Activated CD8-positive, alpha-beta T cell treated with anti-CD3 and anti-CD28 coated beads, Interleukin-2, amount 10 ng/mL, durations not matched to agents 7 days and 5 days (primary cell): ENCODE measurements at places on chromosomes 13 and 19.

DNA sequence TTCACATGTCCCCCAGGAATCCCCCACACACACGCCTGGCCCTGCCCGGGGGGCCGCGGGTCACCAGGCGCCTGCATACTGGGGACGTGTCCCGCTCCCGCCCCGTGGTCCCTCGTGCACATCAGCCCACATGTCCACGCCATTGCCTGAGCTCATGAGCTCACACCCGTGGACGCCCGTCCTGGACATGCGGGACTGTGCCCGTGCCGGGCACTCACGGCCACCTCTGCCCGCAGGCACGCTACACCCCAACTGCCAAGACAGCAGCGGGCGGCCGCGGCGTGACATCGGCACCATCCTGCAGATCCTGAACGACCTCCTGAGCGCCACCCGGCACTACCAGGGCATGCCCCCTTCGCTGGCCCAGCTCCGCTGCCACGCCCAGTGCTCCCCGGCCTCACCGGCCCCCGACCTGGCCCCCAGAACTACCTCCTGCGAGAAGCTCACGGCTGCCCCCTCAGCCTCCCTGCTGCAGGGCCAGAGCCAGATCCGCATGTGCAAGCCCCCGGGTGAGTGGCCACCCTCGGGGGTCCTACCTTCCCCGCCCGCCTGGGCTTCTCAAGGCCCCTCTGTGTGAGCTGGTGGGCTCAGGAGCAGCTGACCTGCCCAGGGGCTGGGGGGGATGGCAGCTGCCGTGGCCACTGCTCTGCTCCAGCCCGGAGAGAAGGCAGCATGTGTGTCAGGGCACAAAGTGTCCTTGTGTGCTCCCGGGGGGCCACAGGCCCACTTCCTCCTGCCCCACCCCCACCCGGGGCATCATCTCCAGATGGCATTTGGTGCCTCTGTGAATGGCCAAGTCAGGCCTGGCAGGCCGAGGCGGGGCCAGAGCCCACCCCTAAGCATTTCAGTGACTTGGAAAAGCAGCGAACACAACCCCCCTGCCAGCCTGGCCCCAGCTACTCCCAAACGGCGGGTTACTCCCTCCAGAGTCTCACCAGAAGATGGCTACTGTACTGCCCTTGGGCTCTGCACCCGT lies 7.1 kb downstream of the MIDN start:
- no peak for DNase-seq

DNA sequence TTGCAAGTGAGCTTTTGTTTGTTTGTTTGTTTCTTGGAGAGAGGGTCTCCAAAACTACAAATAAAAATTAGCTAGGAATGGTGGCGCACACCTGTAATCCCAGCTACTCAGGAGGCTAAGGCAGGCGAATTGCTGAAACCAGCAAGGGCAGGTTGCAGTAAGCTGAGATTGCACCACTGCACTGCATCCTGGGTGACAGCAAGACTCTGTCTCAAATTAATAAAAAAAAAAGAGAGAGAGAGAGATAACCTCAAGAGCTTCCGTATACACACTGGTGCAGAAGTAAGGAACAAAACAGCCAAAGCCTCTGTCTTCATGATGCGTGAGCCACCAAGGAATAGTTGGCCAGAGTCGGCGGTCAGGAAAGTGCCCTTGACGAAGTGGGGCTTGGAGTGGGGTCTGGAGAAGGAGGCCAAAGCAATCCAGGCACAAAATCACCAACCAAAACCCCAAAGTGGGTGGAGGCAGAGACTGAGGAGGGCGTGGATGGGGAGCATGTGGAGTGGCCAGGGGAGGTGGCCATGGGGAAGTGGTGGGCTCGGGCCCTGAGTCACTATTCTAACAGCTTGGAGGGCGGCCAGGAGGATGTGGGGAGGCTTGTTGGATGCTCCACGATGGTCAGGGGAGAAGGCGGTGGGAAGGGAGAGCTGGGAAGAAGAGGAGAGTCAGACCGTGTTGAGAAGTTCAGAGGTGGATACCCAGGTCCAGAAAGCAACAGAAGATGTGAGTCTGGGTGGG lies 21.2 kb upstream of the TOMM40 start:
- no peak for DNase-seq

DNA sequence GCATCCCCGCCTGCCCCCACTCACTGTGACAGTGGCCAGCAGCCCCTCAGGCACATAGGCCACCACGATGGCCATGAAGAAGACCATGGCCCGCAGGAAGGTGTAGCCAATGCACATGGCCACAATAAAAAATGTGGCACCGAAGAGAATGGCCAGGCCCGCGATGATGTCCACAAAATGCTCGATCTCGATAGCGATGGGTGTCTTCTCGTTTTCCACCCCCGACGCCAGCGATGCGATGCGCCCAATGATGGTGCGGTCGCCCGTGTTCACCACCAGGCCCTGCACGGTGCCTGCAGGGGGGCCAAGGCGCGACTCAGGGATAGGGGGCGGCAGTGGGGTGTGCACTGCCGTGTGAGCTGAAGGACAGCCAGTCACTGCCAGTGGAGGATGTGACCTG lies 3.7 kb downstream of the ATP4A start:
- DNase-seq = no peak

- peak; percentile 18 for DNase-seq
Observed at GRCh38 chr13:99385940-99386339, 78.7 kb upstream of the GPR183 start.

DNA sequence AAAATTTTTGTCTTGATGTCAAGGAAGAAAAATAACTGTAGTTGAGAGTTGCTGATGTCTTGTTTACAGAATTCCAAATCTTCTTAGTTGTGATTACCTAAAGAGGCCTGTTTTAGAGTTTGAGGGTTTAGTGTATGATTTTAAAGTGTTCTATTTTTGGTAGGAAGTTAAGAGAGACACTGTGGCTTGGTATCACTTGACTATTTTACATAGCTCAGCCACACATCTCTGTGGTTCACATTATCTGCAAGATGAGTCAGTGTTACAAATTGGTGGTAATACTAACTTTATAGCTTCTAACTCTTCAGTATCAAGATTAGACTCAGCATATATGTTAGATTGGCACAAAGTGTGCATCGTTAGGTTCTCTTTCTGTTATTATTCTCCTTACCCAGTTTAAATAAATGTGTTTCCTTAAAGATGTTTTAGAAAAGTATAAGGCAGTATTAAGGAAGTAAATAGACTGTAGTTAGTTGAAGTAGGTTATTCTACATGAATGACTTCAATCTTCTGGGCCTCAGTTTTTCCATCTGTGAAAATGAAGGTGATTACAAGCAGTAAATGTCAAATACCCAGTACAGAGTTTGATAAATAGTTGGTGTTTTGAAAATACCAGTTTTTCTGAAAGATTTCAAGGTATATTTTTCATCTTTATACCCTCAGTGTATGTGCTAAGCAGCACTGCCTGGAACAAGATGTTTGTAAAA lies 33.4 kb downstream of the COG6 start:
- no peak for DNase-seq

- no peak for DNase-seq
Observed at GRCh38 chr13:101267656-101268055, 148.7 kb downstream of the NALCN start.

DNA sequence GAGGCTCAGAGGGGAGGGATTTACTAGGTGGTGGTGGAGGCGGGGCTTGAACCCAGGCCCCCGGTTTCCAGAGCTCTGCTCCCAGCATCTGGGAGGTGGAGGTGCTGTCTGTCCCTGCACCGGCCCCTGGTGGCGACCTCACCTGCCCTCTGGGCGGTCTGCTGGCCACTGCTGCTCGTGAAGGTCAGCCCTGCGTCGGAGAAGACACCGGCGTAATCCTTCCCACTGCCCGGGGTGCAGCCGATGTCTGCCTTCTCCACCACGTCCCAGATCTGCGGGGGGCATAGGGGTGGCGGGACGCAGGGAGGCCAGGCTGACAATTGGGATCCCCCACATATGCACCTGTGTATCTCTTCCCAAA lies 12.8 kb downstream of the C3 start:
- no peak for DNase-seq

DNA sequence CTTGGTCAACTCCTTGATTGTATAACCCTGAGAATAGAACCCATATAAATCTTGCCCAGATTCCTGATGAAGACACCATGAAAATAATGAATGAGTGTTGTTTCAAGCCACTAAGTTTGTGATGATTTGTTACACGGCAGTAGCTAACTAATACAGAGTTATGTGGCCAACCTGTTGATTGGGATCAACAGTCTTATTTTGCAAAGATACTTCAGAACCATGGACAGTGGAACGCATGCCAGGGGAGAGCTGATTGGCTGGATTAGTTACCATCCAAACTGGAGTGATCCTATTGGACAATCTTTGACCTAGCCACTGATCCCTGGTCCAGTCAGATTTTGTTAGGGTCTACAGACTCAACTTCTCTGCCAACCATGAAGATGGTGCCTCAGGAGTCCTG lies 26.6 kb downstream of the CD70 start:
- DNase-seq = peak; percentile 35

DNA sequence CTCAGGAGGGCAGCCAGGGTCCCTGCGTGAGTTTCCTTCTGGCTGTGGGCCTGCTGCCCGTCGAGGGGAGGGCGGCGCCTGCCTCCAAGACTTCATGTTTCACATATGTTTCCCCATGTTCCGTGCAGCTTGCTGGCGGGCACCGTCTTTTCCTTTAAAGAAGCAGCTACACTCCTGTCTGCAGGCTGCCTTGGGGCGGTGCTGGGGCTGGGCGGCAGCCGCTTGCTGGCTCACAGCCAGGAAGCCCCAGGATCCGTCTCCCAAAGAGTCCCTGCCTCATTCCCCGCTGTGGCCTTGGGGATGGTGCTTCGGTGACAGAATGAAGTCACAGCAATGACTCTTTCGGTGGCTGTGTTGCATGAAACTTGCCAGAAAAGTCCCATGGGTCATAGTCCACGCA lies 24.9 kb downstream of the PIAS4 start:
- no peak for DNase-seq

- DNase-seq = no peak
Observed at GRCh38 chr19:11705474-11705873, 33.3 kb downstream of the ZNF823 start.

DNA sequence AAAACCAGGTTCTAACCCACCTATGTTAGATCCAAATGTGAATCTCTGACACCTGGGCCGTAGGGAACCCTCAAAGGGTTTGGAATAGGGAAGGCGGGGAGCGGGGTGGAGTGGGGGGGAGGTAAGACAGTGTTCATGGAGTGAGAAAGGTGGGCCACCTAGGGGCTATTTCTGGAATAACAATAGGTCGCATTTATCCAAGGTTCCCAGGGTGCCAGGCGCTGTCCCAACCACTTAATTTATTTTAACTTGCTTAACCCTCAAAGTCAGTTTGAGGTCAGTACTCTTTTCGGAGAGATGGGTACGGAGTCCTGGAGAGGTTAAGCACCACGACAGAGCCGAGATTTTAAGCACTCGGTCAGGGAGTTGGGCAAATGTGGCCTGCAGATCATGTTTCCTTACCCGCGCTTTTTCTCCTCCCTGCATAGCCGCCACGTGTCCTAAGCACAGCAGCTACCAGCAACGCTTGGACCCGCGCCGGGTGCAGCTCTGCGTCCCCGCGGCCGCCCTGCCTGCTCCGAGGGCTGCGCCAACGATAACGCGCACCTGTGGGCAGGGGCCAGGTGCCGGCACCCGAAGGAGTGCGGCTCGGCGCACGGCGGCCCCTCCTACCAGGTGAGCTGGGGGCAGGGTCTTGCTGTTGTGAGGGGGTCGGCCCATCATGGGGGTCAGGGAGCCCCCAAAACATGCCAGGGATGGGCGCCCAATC lies 25.0 kb upstream of the FXYD3 start:
- peak; percentile 52 for DNase-seq
